ENCODE measurements at places on chromosomes 1 and 21.

DNA sequence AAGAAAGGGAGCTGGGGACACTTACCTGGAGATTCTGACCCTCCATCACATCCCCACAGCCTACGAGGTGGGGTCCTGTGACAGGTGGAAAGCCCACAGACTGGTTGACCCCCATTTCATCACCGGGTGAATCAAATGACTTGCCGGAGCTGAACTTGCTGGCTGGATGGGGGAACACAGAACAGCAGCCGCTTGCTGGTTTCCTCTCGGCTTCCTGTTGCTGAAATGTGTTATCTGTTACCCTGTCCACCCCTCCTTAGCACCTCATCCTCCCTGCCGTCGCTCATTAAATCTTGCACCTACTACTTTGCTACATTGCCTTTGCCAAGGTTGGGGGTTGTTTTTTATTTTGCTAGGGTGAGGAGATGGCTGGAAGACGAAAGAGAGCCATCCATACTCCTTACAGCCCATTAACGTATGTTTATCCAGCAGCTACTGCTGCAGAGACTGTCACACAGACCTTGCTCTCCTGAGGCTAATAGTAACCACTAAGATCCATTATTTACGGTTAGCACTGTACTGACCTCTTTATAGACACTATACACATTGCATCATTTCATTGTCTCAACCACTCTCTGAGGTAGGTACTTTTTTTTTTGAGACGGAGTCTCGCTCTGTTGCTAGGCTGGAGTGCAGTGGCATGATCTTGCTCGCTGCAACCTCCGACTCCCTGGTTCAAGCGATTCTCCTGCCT lies 7.0 kb downstream of the PAFAH2 start:
- no peak for DNase-seq
- H3K27me3 ChIP-seq, result no peaks in the 10 kb centered on the region
- no peak overlapping the region for H3K4me3 ChIP-seq

DNA sequence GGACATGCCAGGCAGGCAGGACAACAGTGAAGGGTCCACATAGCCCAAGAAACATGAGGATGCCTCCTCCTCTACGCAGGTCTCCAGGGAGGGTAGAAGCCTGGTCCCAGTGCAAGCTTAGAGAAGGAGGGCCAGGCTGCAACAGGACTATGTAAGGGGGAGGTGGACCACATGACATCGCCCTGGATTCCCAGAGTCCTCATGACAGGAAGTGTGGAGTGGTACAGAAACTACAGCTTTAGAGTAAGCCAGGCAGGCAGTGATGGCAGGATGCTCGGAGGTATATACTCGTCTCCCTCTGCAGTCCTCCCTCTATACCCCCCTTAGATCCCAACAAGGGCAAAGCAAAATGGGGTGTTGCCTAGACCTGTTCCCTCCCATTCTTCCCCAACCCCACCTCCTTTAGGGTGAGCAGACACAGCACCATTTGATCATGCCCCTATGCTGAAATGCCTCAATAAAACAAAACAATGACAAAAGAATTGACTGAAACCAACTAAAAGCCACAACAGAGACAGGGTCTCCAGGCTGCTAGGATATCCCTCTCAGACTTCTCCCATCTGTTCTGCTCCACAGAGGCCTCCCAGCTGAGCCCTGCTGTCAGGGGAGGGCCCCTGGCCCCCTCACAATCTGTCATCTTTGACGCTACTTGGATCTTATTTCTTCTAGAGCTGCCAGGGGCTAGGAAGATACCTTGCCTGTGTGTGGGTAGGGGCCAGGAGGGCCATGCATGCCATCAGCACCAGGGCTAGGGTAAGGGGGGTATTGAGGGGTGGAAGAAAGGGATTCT lies 13.1 kb downstream of the FAM78B start:
- H3K4me3 ChIP-seq, result no peak overlapping the region
- H3K36me3 ChIP-seq, result no peaks in the 10 kb centered on the region
- DNase-seq, result no peak

DNA sequence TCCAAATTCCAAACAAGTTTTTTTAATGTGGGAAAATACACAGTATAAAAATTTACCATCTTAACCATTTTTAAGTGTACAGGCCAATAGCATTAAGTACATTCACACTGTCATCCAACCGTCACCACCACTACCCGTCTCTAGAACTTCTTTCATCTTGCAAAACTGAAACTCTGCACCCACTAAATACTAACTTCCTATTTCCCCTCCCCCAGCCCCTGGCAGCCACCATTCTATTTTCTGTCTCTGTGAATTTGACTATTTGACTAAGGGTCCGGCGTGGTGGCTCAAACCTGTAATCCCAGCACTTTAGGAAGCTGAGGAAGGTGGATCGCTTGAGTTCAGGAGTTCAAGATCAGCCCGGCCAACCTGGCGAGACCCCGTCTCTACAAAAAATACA lies 36.1 kb downstream of the CLSTN1 start:
- H3K4me3 ChIP-seq, result no peak overlapping the region
- DNase-seq, result no peak
- no peak overlapping the region for H3K27ac ChIP-seq
- H3K4me1 ChIP-seq, result peaks cover 3% of the 10 kb centered on the region
- H3K36me3 ChIP-seq, result no peaks in the 10 kb centered on the region
- H3K27me3 ChIP-seq, result no peaks in the 10 kb centered on the region

GRCh38 chr1:51945591-51945990 lies 44.9 kb downstream of the RAB3B start:
- H3K4me1 ChIP-seq, result no peaks in the 10 kb centered on the region
- H3K27me3 ChIP-seq, result no peaks in the 10 kb centered on the region
- no peak overlapping the region for H3K4me3 ChIP-seq
- DNase-seq, result no peak
- H3K36me3 ChIP-seq, result no peaks in the 10 kb centered on the region

DNA sequence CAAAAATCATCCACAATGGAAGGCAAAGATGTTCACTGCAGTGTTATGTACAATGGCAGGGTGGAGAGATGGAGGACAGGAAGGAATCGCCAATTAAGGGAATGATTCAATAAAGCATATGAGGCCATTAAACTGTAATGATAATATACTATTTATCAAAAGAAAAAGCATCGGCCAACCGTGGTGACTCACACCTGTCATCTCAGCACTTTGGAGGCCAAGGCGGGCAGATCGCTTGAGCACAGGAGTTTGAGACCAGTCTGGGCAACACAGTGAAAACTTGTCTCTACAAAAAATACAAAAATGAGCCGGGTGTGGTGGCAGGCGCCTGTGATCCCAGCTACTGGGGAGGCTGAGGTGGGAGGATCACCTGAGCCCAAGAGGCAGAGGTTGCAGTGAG lies 89.1 kb downstream of the SSBP3 start:
- H3K27me3 ChIP-seq, result no peaks in the 10 kb centered on the region
- H3K4me1 ChIP-seq, result peaks cover 37% of the 10 kb centered on the region
- H3K4me3 ChIP-seq, result no peak overlapping the region
- no peak overlapping the region for H3K27ac ChIP-seq

- H3K36me3 ChIP-seq, result no peaks in the 10 kb centered on the region
- no peaks in the 10 kb centered on the region for H3K4me1 ChIP-seq
- no peak overlapping the region for H3K27ac ChIP-seq
- H3K27me3 ChIP-seq, result no peaks in the 10 kb centered on the region
Observed at GRCh38 chr1:215731699-215732098, 164.6 kb downstream of the KCTD3 start.

DNA sequence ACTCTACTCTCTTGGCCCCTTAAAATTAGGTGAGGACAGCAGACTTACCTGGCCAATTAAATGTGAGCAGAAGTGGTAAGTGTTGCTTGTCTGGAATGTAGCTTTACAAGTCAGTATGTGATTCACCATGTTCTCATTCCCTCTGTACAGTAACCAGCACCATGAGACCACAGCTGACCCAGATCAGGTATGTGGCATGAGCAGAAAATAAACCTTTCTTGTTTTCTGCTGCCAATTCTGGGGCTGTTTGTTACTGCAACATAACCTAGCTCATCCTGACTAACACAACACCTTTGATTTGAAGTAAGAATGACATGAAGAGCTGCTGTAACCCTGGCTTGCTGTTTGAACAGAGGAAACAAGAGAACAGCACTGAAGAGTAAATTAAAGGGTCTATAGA lies 24.9 kb downstream of the ITPKB start:
- DNase-seq, result no peak
- H3K36me3 ChIP-seq, result no peaks in the 10 kb centered on the region
- peaks cover 10% of the 10 kb centered on the region for H3K4me1 ChIP-seq
- no peak overlapping the region for H3K27ac ChIP-seq

- H3K4me3 ChIP-seq, result no peak overlapping the region
- no peaks in the 10 kb centered on the region for H3K4me1 ChIP-seq
- no peaks in the 10 kb centered on the region for H3K27me3 ChIP-seq
- no peak for DNase-seq
Observed at GRCh38 chr1:83606416-83606955, 392.4 kb downstream of the TTLL7 start.

GRCh38 chr21:29645666-29646553 lies 293.9 kb downstream of the GRIK1 start:
- no peaks in the 10 kb centered on the region for H3K27me3 ChIP-seq
- no peak overlapping the region for H3K27ac ChIP-seq
- H3K36me3 ChIP-seq, result no peaks in the 10 kb centered on the region
- no peak for DNase-seq

GRCh38 chr1:11563560-11564069 lies 84.7 kb downstream of the DISP3 start:
- H3K27ac ChIP-seq, result no peak overlapping the region
- H3K4me1 ChIP-seq, result no peaks in the 10 kb centered on the region
- no peak for DNase-seq
- no peaks in the 10 kb centered on the region for H3K36me3 ChIP-seq

GRCh38 chr1:115036814-115037507 lies 7.3 kb downstream of the TSHB start:
- no peak overlapping the region for H3K27ac ChIP-seq
- H3K36me3 ChIP-seq, result no peaks in the 10 kb centered on the region
- H3K27me3 ChIP-seq, result no peaks in the 10 kb centered on the region
- DNase-seq, result no peak
- H3K4me3 ChIP-seq, result no peak overlapping the region

GRCh38 chr21:34593423-34593822 lies 21.5 kb downstream of the RCAN1 start:
- no peaks in the 10 kb centered on the region for H3K4me1 ChIP-seq
- H3K27me3 ChIP-seq, result no peaks in the 10 kb centered on the region
- H3K27ac ChIP-seq, result no peak overlapping the region
- H3K36me3 ChIP-seq, result no peaks in the 10 kb centered on the region
- no peak overlapping the region for H3K4me3 ChIP-seq

DNA sequence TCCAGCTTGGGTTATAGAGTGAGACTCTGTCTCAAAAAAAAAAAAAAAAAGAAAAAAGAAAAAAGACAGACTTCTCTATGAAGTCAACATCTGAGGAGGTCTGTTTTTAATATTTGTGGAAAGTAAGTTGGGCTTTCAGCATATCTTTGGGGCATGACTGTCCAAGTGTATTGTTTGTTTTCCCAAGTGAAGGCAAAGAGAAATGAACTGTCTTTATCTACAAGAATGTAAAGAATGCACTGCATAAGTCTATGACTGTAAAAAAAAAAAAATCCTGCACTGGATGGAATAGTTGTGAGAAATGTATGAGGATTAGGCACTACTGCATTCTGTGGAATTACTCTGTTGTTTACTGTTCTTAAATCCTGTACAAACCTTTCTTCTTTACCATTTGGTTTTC lies 45.6 kb upstream of the TMEM61 start:
- H3K27me3 ChIP-seq, result no peaks in the 10 kb centered on the region
- no peaks in the 10 kb centered on the region for H3K4me1 ChIP-seq
- no peak overlapping the region for H3K27ac ChIP-seq
- H3K36me3 ChIP-seq, result no peaks in the 10 kb centered on the region

- no peaks in the 10 kb centered on the region for H3K4me1 ChIP-seq
- H3K27ac ChIP-seq, result no peak overlapping the region
- no peaks in the 10 kb centered on the region for H3K36me3 ChIP-seq
- no peaks in the 10 kb centered on the region for H3K27me3 ChIP-seq
Observed at GRCh38 chr1:67977756-67978155, 72.7 kb downstream of the DIRAS3 start.

- H3K4me3 ChIP-seq, result no peak overlapping the region
- H3K27me3 ChIP-seq, result no peaks in the 10 kb centered on the region
- DNase-seq, result peak; percentile 37
- H3K4me1 ChIP-seq, result no peaks in the 10 kb centered on the region
- no peak overlapping the region for H3K27ac ChIP-seq
Observed at GRCh38 chr21:35102488-35103371, 53.6 kb upstream of the RUNX1 start.

- no peak for DNase-seq
- H3K36me3 ChIP-seq, result no peaks in the 10 kb centered on the region
- peak overlapping the region; percentile 56 for H3K27ac ChIP-seq
- H3K4me3 ChIP-seq, result no peak overlapping the region
- no peaks in the 10 kb centered on the region for H3K27me3 ChIP-seq
- H3K4me1 ChIP-seq, result peaks cover 44% of the 10 kb centered on the region
Observed at GRCh38 chr1:157234705-157235273, 96.6 kb upstream of the ETV3 start.

DNA sequence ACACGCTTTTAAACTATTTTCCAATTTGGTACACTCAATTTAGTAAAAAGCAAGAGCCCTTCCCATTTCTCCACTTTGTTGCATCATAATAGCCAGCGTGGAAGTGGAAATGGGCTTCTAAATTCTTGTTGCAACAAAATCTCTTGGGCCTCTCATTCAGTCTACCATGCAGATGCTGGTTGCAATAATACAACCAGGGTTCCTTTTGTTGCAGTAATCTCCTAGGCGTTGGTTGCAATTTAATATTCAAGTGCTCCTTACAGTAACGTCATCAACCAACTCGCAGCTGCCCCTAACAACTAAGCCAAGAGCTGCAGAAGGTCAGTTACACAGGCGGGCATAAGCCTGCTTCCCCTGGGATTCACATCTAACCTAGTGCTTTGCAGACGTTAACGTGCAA lies 2.7 kb upstream of the HDGF start:
- no peak for DNase-seq
- no peaks in the 10 kb centered on the region for H3K27me3 ChIP-seq
- no peak overlapping the region for H3K27ac ChIP-seq
- H3K4me3 ChIP-seq, result no peak overlapping the region

DNA sequence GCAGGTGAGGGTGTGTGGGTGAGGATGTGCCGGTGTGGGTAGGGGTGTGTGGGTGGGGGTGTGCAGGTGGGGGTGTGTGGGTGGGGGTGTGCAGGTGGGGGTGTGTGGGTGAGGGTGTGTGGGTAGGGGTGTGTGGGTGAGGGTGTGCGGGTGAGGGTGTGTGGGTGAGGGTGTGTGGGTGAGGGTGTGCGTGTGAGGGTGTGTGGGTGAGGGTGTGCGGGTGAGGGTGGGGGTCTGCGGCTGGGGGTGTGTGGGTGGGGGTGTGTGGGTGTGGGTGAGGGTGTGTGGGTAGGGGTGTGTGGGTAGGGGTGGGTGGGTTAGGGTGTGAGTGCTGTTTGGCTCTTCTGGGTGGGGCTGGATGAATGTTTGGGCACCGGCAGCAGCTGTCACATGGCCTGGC lies 241.4 kb upstream of the POTED start:
- no peak overlapping the region for H3K4me3 ChIP-seq
- H3K36me3 ChIP-seq, result no peaks in the 10 kb centered on the region
- no peak overlapping the region for H3K27ac ChIP-seq
- H3K27me3 ChIP-seq, result no peaks in the 10 kb centered on the region

DNA sequence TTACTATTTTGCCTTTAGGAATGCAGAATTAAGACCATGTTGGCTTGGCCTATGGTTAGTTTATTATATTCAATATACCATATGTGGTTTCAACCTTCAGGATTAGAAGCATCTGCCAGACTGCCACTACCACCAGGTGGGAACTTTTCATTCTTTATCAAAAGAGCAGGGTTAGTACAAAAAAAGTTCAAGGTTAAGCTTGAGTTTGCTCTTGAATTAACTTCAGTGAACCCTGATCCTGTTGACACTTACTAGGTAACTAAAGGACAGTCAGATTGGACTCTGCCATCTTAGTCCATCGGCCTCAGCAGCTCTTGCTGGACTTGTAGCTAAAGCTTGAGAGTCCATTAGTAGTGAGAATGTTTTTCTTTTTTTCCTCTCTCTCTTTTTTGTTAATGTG lies 22.1 kb downstream of the CLIC4 start:
- H3K4me3 ChIP-seq, result no peak overlapping the region
- no peaks in the 10 kb centered on the region for H3K36me3 ChIP-seq

GRCh38 chr1:46490406-46490655 lies 695 bp downstream of the DMBX1 start:
- H3K36me3 ChIP-seq, result no peaks in the 10 kb centered on the region
- H3K4me1 ChIP-seq, result peaks cover 10% of the 10 kb centered on the region
- H3K27me3 ChIP-seq, result no peaks in the 10 kb centered on the region
- no peak for DNase-seq
